ENCODE measurements at places on chromosomes 5 and 9. TPM values are rescaled to one million over a fixed set of nuclear protein-coding genes. Genes with fewer than 3 reads are reported as not detected.

Gene SLC46A2
- 0.64 TPM for total RNA-seq

Gene NSG2
- 0.76 TPM for total RNA-seq

Gene ADAMTS12
- 26.5 TPM for total RNA-seq

Gene TRIP13
- total RNA-seq, result 6.1 TPM

Gene CATSPER3
- total RNA-seq, result 0.58 TPM

Gene FCN2
- total RNA-seq, result 1.2 TPM

Gene SEMA5A
- total RNA-seq, result 45.6 TPM

Gene TTF1
- total RNA-seq, result 8.9 TPM

Gene SLC6A3
- 0.41 TPM for total RNA-seq

Gene CDH9
- total RNA-seq, result 10.2 TPM

Gene GABRA1
- total RNA-seq, result 0.29 TPM

Gene HBEGF
- 18.6 TPM for total RNA-seq

Gene BSPRY
- 8.8 TPM for total RNA-seq

Gene RPL12
- total RNA-seq, result 700 TPM

Gene IRX1
- 50.3 TPM for total RNA-seq

Gene GFI1B
- total RNA-seq, result 2.0 TPM

Gene CDK5RAP2
- total RNA-seq, result 57.3 TPM

Gene PARP8
- 23.1 TPM for total RNA-seq

Gene ABLIM3
- 5.7 TPM for total RNA-seq

Gene FAM78A
- total RNA-seq, result 10.6 TPM

Gene KIAA0825
- total RNA-seq, result 12.3 TPM

Gene MELK
- total RNA-seq, result 10.5 TPM

Gene LCN9
- total RNA-seq, result not detected

Gene SLC4A9
- 21.8 TPM for total RNA-seq

Gene BTNL9
- total RNA-seq, result 17.1 TPM

Gene PDE8B
- 5.1 TPM for total RNA-seq

All from metanephros (tissue), 2 donors.